ENCODE measurements at places on chromosomes 12 and 14.

GRCh38 chr14:58465421-58465820 lies 37.9 kb downstream of the KIAA0586 start:
- no peak for DNase-seq

- DNase-seq = no peak
Measured at GRCh38 chr12:54384591-54385041, at the start of gene ZNF385A. Gene ZNF385A, minus strand, starts transcription at chr12:54384733. Its CDS starts 219 bp downstream, at chr12:54384514.

DNA sequence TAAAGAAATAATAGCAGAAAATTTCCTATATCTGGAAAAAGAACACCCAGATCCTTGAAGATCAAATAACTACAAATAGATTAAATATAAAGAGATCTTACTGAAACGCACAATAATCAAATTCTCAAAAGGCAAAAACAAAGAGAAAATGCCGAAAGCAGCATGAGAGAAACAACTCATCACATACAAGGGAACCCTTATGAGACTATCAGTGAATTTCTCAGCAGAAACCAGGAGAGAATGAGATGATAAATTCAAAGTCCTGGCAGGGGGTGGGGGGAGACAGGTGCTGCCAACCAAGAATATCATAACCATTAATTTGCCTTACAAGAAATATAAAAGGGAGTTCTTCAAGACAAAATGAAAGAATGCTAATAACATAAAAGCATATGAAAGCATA lies 73.7 kb downstream of the CEP128 start:
- DNase-seq = no peak

DNA sequence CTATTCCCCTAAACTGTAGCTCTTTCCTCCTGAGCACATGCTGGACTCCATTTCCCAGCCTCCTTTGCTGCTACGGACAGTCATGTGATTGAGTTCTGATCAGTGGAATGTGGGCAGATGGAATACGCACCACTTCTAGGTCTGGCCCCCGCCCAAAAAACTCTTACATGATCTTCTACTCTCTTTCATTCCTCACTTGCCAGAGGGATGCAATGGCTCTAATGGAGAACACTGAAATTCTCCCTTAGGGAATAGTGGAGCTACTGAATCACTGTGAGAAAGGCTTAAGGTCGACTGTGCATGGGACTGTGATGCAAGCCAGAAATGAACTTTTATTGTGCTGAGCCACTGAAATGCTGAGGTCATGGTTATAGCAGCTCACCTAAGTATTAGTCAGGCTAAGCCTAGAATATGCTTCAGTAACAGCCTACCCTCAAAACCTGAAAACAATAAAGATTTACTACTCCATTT lies 13.0 kb upstream of the TMED2 start:
- DNase-seq = peak; percentile 39

- DNase-seq = no peak
Measured at GRCh38 chr14:44820230-44820964, 141.3 kb downstream of the KLHL28 start.

DNA sequence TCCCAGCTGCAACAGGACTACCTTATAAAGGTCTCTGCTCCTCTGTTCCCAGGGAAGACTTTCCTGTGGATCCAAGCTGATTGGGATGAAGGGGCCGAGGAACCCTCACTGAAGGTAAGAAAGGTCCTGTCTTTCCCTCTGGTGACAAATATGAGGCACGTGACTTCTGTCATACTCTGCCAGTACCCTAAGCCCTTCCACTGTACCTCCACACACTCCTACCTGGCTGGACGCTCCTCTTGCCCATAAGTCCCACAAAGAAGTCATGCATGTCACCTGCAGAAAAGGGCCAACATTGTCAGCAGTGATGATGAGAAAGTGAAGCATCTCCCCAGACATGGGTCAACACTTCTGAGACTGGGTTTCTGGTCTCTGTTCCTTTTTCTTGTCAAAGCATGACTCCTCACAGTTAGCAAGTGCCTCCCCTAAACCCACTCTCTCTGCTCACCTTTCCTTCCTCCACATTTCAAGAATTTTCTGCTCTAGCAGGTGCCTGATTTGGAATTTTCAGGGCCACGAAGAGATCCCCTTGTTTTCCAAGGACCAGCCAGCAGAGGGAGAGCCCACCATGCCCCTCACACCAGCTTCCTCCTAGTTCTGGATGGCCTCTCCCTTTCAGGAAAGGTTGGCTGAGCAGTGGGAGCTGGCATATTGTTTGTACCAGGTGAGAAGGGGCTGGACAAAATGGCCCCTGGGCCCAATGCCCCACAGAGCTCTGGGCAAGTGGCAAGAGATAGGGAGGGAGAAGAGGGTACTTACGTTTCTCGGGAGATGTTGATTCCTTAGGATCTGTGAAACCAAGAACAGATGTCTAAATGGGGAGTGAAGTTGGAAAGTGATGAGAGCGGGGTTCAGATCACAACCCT lies 3.5 kb downstream of the TAC3 start:
- DNase-seq = no peak

DNA sequence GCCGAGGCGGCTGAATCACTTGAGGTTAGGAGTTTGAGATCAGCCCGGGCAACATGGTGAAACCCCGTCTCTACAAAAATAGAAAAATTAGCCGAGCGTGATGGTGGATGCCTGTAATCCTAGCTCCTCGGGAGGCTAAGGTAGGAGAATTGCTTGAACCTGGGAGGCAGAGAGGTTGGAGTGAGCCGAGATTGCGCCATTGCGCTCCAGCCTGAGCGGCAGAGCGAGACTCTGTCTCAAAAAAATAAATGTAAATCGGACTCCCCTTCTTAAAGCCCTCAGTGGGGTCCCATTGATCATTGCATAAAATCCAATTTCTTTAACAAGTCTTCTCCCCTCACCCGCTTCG lies 908 bp downstream of the TDP1 start:
- DNase-seq = no peak

GRCh38 chr12:118534003-118534402 lies 157.6 kb downstream of the SUDS3 start:
- DNase-seq = no peak

GRCh38 chr14:86521843-86522242 lies 991.9 kb downstream of the FLRT2 start:
- DNase-seq = no peak

DNA sequence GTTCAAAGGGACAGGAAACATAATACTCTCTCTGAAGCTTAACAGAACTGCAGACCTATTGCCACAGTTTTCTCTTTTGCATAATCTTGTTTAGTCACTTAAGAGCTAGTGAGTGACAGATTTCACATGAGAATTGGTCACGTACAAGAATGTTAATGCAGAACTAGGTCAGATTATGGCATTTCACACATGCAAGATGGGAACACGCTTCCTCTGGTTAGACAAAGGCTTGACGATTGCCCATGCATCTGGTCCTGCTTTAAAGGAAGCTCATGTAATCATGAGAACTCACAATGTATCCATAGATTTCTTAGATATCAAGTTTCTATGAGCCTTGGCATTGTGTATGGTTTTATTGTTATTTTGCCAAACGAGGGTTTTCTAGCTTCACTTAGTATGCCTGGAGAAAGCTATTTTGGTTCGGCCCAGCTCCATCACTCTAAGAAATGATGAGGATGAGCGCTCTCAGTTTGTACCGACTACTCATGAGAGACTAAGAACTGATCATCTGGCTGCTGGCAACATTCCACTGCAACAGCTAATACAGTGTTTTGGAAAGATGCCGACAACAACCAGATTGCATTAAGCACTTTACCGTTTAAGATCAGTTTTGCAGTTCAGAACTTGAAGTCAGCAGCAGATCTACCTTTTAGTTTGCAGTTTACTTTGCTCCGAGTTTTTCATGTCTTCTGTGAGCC lies 380.0 kb downstream of the DIO2 start:
- DNase-seq = no peak

DNA sequence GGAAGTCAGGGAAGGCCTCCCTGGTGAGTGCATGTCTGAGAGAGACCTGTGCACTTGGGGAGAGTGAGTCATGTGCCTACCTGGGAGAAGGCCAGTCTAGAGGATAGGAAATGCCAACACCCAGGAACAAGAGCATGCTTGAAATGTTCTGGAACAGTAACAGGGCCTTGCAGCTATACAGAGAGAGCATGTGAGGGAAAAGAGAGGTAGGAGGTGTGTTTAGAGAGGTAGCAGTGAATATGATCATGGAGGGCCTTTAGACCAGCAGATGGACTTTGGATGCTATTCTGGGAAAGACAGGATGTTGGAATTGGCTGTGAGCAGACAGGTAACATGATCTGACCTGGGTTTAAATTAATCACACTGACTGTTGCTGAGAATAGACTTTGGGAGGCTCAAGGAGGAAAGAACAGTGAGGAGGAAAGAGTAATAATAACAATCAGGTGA lies 1143.6 kb downstream of the FLRT2 start:
- DNase-seq = no peak

DNA sequence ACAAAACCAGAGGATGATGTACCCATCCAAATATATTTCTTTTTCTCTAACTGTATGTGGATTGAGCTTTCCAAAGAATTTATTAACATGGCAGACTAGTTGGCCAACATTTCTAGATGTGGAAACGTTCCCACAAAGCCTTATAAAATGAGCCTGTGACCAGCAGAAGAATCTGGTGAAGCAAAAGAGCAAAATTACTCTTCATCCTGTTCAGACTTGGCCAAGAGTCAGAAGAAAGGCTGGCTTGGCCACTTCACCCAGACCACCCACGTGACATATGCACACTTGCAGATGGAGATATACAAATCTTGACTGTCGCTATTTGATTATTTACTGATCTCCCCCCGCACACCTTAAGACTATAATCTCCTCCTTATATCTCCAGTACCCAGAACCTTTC lies 96.7 kb downstream of the NUAK1 start:
- no peak for DNase-seq

- DNase-seq = no peak
Measured at GRCh38 chr14:99515301-99516155, 34.3 kb downstream of the CCNK start.

- DNase-seq = no peak
Measured at GRCh38 chr14:91885113-91885712, 17.9 kb upstream of the TC2N start.

DNA sequence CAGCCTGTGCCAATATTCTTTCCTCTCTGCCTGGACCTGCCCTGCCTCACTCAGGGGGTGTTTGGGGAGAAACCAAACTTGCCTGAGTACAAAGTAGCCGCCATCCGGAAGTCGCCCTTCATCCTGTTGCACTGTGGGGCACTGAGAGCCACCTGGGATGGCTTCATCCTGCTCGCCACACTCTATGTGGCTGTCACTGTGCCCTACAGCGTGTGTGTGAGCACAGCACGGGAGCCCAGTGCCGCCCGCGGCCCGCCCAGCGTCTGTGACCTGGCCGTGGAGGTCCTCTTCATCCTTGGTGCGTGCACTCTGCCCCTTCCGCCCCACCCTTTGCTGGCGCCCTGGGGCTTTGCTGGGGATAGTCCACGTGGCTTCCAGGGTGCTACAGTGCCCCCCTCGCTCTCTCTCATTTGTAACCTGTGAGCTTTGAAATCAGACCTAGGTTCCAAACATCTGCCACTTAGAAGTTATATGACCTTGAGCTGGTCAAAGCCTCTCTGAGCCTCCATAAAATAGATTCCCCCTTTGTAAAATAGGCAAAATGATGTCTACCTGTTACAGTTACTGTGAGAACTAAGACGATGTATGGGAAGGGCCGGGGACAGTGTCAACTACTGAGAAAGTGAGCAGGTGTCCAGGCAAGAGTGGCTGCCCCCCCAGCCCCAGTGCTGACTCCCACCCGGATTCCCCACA lies 4.5 kb downstream of the KCNH3 start:
- no peak for DNase-seq

DNA sequence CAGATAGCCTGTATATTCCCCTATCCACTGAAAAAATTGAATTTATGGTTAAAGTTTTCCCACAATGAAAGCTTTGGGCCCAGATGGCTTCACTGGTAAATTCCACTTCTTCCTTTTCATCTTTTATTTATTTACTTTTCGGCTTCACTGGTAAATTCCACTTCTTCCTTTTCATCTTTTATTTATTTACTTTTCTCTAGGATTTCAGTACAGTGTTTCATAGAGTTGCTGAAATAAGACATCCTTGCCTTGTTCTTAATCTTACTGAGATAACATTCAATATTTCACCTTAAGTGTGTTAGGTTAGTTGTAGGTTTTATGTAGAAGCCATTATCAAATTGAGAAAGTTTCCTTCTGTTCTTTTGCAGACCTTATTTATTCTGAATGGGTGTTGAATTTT lies 18.9 kb upstream of the KLRG1 start:
- no peak for DNase-seq

- peak; percentile 40 for DNase-seq
Measured at GRCh38 chr12:11716794-11717518, 67.5 kb downstream of the ETV6 start.

DNA sequence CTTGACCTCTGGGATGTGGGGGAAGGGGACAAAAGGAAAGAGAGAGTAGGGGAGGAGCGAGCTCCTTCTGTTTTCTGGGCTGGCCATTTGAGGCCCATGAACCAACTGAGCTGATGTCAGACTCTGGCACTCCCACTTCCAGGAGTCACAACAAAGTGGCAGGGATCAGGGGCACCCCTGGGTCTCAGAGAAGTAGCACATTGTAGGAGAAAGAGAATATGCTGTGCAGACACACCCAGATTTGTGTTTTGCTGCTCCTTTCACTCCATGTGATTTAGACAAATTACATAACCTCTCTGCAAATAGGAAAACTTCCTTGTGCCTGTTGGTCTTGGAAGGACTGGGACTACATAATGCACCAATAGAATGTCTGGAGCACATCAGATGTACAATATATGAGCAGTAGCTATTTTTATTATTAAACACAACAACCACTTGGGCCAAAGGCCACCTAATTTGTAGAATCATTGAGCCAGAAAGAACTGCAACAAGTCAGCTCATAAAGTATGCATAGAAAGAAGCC lies 265.5 kb downstream of the ZFP36L1 start:
- no peak for DNase-seq

Measured in HT-29 (cell line).